ENCODE measurements at places on chromosomes 7 and 10.
A peak's percentile ranks its signal among the peaks of the same experiment; 100 is the strongest.

- peak; percentile 86 for DNase-seq
Observed at GRCh38 chr10:27893358-27893954, 105.4 kb downstream of the ODAD2 start.

- DNase-seq, result no peak
Observed at GRCh38 chr7:44561962-44562621, 11.6 kb downstream of the DDX56 start.

DNA sequence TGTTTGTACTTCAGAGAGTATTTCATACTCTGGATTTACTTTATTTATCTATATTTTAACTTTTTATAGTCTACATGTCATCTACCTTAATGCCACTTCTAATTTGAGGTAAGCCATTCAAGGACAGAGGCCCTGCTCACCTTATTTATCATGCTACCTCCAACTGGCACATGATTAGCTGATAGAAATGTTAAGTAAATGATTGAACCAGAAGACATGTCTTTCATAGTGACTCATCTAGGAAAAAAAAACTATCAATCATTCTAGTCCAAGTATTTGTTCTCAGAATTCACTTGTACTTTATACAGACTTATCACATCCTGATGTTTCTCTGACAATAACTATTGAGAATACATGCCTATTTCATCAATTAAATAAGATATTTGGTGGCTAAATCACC lies 856.3 kb downstream of the XPNPEP1 start:
- no peak for DNase-seq

DNA sequence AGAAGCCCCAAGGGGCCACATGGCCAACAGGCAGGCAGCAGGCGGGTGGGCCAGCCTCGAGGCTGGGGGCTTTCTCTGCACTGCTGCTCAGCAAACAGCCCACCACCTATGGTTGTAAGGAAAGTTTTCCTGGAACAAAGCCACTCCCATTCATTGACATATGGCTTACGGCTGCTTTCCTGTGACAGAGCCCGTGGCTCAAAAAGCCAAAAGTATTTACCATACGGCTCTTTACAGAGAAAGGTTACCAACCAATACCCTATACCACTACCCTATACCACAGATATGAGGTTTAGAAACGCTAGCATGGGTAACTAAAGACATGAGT lies 152.7 kb downstream of the MAD1L1 start:
- DNase-seq, result no peak

GRCh38 chr7:7720193-7720592 lies 1.8 kb upstream of the RPA3 start:
- DNase-seq, result no peak

GRCh38 chr7:121019018-121019417 lies 30.5 kb downstream of the CPED1 start:
- DNase-seq, result no peak

- DNase-seq, result no peak
Observed at GRCh38 chr7:49775065-49775948, 1.9 kb downstream of the VWC2 start.

- DNase-seq, result no peak
Observed at GRCh38 chr10:63614371-63614891, 93.2 kb downstream of the REEP3 start.

DNA sequence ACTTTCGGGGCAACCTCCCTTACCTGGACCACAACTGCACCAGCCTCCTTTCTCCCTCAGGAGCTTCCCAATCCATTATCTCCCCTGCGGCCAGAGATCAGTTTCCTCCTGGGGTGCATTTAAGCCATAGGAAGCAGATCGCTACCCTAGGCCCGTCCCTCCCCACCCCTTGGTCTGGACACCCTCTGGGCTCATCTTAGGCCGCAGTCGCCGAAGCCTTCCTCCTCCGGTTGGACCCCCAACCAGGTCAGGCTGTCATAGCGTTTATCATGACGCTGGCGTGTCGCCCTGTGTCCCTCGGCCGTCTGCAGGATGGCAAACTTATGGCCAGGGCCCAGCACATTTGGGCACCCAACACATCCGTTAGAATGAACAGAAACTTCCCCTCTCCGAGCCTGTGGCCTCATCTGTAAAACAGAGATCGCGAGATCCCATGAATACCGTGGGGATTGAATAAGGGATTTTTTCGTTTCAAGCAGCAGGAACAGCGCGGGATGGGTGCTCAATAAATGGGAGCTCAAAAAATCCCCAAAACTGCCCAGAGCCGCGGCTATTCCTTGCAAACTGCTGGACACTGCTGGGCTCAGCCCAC lies 669 bp upstream of the AP5Z1 start:
- peak; percentile 22 for DNase-seq

GRCh38 chr7:5667391-5667790 lies 114.1 kb downstream of the RNF216 start:
- DNase-seq, result no peak

GRCh38 chr10:126393076-126393475 lies 4.8 kb upstream of the ADAM12 start:
- DNase-seq, result no peak

- DNase-seq, result no peak
Observed at GRCh38 chr10:81031774-81032173, 494.1 kb downstream of the SH2D4B start.

- no peak for DNase-seq
Observed at GRCh38 chr7:38016567-38016966, 96.1 kb downstream of the EPDR1 start.

GRCh38 chr7:27172315-27172774 lies 1.8 kb downstream of the HOXA10 start:
- DNase-seq, result no peak

- no peak for DNase-seq
Observed at GRCh38 chr10:7372504-7372903, 38.3 kb downstream of the SFMBT2 start.

DNA sequence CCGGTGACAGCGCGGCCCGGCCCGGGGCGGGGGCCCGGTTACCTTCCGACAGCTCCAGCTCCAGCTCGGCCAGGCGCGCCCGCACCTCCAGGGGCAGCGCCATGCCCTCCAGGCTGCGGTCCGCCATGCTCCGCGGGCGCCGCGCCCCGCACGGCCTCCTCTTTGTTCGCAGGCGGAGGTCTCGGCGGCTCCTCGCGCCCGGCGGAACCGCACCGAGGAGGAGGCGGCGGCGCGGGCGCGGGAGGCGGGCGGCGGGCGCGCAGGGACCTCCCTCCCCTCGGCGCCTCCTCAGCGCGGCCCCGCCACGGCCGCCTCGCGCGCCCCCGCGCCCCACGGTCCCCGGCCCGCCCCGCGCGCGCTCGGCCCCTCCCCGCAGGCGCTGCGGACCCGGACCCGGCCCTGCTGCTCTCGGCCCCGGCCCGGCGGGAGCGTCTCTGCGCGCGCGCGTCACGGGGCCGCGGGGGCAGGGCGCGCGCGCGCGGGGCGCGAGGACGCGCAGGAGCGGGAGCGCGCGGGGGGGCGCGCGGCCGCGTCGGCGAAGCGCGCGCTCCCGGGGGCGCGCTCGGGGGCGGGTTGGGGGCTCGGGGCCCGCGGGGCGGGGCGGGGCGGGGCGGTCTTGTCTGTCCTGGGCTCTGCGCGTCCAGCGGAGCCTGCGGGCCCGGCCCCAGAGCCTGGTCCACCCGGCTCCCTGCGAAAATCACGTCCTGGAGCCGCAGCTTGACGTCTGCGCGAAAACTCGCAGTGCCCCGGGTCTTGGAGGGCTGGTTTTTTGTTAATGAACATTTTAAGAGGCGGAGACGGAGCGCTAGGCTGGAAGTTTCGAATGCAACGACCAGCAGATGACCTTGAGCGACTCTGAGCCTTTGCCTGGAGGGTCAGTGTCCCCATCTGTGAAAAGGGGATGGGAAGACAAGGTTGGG lies at the start of gene DIP2C:
TSS of gene DIP2C (minus strand) at position 217 of the 920 bp plus-strand sequence. CDS start at position 127, 90 bp downstream.
- no peak for DNase-seq

- no peak for DNase-seq
Observed at GRCh38 chr10:97138846-97139245, 46.9 kb downstream of the SLIT1 start.

DNA sequence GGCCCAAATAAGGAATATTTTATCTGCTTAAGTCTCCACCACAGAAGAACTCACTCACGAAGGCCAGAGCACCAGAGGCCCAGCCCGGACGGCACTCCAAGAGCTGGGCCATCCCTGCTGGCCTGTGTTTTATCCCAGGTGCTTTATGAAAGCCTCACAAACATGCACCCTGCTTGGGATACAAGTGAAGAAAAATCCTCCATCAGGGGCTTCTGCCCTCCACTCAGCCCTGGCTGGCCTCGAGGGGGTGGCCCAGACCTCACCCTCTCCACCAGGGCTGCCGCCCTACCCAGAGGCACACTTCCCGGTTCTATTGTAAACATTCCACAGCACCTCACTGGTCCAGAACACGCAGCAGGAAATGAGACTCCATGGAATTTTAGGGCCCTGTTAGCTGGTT lies 19.8 kb upstream of the DNAAF5 start:
- no peak for DNase-seq

DNA sequence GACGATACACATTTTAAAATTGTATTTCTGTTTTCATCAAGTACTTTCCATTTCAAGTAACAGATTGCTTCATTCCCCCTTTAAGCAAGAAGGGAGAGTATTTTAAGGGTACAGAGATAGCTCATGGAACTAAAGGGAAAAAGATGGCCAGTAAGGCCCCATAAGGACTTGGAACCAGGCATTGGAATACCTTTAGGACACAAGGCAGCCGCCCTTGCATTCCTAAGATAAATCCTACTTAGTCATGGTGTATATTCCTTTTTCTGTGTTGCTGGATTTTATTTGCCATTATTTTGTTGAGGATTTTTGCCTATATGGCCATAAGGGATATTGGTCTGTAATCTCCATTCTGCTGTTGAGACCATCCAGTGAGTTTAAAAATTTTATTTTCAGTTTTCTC lies 49.2 kb downstream of the BTRC start:
- no peak for DNase-seq

- no peak for DNase-seq
Observed at GRCh38 chr10:132355297-132355696, 23.3 kb downstream of the LRRC27 start.

DNA sequence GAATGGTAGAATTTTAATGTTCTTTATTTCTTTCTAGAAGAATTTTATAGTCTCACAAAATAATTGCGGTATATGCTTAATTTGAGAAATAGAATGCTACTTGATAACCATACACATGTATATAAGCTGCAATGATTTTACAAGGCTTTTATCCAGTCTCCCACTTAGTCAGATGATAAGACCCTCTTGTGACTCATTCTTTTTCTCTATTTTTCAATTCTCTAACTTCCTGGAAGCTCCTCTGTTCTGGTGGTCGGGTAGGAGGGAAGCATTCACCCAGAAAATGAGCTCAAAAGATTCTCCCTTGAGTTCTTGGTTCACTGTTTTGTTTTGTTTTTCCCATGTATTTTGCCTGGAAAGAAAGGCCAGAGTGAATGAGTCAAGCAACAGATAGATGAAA lies 546.6 kb downstream of the INHBA start:
- no peak for DNase-seq

GRCh38 chr10:132350946-132351345 lies 19.0 kb downstream of the LRRC27 start:
- no peak for DNase-seq

DNA sequence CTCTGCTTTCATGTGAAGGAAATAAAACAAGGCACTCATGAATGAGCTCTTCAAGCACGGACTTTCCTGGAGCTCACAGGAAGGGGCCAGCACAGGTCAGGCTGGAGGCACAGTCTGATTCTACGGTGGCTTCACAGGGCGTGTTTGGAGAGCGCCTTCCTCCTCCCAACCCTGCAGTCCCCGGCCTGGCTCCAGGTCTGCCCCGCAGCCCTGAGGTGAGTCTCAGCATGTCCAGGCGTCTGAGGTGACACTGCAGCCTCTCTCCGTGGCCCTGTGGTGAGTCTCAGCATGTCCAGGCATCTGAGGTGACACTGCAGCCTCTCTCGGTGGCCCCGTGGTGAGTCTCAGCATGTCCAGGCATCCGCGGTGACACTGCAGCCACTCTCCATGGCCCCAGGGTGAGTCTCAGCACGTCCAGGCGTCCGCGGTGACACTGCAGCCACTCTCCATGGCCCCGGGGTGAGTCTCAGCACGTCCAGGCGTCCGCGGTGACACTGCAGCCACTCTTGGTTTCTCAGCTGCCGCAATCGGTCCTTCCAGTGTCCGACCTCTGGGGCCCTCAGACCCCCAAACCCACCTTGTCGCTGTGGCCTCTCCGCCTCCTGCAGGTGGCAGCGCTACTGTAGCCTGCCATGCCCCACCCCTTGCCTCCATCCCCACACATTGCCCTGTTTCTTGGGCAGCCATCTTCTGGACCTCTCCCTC lies 381.7 kb downstream of the DNAJB6 start:
- no peak for DNase-seq

- no peak for DNase-seq
Observed at GRCh38 chr7:19110026-19110730, 7.3 kb downstream of the TWIST1 start.

DNA sequence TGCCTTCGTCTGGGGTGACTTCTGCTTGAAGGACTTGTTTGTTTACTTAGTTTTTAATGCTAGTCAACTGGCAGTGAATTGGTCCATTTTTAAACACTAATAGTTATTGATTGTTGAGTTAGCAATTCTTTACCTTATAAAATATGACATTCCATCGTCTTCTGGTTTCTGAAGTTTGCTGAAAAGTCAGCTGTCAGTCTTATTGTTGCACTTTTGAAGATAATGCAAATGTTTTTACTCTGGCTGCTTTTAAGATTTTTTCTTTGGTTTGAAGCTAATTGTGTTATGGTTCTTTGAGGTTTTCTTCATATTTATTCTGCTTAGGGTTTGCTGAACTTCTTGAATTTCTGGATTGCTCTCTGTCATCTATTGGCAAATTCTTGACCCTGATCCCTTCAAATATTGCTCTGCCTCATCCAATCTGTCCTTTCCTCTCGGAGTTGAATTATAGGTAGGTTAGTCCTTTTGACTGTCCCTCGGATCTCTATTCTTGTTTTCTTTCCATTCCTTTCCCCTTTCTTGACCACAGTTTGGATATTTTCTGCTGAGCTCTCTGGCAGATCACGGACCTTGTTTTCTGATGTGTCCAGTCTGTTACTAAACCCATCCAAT lies 24.2 kb downstream of the MGMT start:
- DNase-seq, result peak; percentile 1

DNA sequence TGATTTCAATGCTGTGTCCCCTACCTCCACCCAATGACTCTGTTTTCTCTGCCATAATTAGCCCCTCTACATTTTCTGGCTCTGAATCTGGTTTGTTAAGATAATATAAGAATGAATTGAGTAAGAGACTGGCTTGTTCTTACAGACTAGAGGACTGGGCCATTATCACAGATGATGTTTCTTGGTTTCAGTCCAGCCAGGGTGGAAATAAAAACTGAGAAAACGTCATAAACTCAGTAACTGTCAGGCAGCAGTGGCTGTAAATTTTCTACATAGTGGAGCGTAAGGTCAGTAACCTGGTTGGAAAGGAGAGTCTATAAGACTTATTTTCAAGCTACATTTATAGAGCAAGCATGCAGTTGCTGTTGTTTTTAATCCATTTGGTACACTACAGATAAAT lies 485.4 kb downstream of the HTR7 start:
- DNase-seq, result no peak

- DNase-seq, result no peak
Observed at GRCh38 chr10:89575031-89575430, 39.6 kb upstream of the SLC16A12 start.

GRCh38 chr7:69808391-69808790 lies 210.1 kb downstream of the AUTS2 start:
- DNase-seq, result no peak

GRCh38 chr10:129192344-129193128 lies 274.5 kb upstream of the MGMT start:
- no peak for DNase-seq

GRCh38 chr10:1646332-1646731 lies 91.0 kb downstream of the ADARB2 start:
- no peak for DNase-seq

GRCh38 chr7:130393841-130394411 lies 13.6 kb downstream of the CPA1 start:
- DNase-seq, result no peak

GRCh38 chr10:83603708-83604107 lies 535.6 kb upstream of the GHITM start:
- DNase-seq, result no peak

GRCh38 chr10:47418966-47419365 lies 34.9 kb upstream of the ZNF488 start:
- DNase-seq, result no peak
